Stimulated activated CD4-positive, alpha-beta T cell treated with anti-CD3 and anti-CD28 coated beads, Interleukin-12 subunit alpha, Interleukin-12 subunit beta, amount 100 ng/mL, for 24 hours (primary cell): ENCODE measurements at places on chromosomes 5 and 9.

DNA sequence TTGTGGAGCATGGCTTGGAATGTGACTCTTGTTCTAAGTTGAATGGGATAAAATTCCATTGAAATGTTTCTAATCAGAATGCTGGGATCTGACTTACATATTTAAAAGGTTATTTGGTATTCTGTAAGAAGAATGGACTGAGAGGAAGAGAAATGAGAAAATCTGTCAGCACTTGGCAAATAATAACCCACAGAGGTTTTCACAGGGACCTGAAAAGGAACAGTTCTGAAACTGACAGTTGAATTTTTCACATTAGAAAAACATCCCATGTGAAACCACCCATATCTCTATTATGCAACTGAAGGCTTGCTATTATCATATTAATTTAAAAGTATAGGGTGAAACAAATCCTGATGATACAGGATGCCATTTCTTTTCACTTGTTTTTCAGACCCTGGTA lies 302.7 kb downstream of the EPB41L4A start:
- DNase-seq, result no peak

DNA sequence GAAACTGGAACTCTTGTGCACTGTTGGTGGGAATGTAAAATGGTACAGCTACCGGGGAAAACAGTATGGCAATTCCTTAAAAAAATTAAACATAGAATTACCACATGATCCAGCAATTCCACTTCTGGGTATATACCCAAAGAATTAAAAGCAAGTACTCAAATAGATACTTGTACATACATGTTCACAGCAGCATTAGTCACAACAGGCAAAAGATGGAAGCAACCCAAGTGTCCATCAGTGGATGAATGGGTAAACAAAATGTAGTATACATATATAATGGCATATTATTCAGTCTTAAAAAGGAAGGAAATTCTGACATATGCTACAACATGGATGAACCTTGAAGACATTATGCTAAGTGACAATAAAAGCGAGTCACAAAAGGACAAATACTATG lies 7.4 kb upstream of the SLC22A5 start:
- no peak for DNase-seq

DNA sequence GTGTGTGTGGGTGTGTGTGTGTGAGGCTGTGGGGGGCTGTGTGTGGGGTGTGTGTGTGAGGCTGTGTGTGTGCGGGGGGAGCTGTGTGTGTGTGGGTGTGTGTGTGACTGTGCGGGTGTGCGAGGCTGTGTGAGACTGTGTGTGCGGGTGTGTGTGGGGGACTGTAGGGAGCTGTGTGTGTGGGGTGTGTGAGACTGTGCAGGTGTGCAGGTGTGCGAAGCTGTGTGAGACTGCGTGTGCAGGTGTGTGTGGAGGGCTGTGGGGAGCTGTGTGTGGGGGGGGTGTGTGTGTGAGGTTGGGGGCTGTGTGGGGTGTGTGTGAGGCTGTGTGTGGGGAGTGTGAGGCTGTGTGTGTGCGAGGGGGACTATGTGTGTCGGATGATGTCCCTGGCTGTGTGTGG lies 23.2 kb downstream of the AHRR start:
- DNase-seq, result no peak

DNA sequence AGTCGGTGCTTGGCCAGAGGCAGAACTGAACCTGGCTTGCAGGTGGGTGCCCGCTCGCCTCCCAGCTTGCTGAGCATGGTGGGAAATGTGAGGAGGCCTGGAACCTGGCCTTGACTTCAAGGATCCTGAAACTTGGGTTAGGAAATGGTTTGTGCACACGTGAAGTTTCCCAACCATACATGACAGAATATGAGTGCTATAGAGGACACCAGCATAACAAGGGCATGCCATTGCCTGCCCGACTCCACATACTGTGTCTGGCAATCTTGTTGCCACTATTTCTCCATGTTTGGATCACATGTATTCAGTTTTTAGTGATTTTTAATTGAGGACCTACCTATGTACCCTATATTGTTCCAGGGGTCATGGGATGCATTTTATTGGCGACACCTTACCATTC lies 177.6 kb upstream of the ANKRD55 start:
- no peak for DNase-seq

GRCh38 chr5:84014966-84015365 lies 294.3 kb upstream of the HAPLN1 start:
- no peak for DNase-seq

DNA sequence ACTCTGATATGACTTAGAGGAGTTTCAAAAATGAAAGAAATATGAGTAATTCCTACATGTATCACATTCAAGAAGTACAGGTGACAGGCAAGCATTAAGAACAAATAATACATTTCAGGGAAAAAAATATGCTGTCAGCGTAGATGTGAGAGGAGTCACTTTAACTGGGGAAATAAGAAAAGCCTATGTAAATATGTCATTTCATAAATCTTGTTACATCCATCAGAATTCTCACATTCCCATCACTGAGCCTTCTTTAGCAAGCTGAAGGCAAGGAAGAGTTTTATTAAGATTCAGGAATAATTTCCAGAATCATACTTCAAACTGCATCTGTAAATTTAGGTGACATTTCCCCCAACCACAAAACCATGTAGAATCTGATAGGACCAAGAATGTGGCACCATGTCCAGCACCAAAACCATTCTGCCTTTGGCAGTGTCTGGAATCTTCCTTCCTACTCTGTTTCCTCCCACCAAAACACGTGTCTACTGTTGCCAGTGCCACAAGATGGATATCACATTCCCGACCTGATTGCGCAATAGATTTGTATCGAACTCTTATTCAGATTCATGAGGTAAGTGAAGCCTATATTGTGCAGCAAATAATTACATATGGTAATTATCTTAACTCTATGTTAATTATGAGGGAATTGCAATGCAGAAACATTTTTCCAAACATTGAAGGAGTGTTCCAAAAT lies 690.9 kb downstream of the ISL1 start:
- DNase-seq, result no peak

GRCh38 chr9:18692268-18692667 lies 218.3 kb downstream of the ADAMTSL1 start:
- DNase-seq, result no peak

- DNase-seq, result no peak
Measured at GRCh38 chr9:83267741-83268140, 204.8 kb upstream of the RASEF start.

DNA sequence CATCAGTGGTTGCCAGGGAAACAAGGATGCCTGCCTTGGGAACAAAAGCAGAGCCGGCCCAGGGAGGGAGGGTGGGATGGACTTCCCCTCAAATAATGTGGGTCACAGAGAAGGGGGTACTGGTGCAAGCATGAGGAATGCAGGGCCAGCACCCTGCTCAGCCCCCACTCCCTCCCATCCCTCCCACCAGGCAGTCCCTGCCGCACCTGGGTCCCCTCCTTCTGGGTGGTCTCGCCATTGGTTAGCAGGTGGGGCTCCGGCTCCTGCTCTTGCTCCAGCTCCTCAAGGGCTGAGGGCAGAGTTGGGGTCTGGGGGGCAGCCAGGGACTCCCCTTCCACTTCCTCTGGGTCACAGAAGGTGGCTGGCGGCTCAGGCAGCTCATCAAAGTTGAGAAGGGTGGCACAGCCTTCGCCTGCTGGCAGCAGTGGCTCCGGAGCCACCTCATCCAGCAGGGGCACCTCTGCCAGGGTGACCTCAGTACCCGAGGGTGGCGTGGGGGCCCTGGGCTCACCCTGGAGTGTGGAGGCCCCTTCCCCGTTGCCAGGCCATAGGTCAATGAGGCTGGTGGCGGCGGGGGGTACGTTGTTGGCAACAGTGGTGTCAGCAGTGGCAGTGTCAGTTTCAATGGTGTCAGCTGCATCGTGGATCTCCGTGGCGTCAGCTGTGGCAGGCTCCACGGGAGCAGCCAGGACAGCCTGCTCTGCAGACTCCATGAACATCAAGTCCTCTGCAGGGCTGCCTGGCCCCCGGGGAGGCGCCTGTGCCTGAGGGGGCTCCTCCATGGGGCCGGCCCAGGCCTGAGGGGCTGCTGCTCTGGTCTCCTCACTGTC lies 11.5 kb downstream of the PRR7 start:
- no peak for DNase-seq

DNA sequence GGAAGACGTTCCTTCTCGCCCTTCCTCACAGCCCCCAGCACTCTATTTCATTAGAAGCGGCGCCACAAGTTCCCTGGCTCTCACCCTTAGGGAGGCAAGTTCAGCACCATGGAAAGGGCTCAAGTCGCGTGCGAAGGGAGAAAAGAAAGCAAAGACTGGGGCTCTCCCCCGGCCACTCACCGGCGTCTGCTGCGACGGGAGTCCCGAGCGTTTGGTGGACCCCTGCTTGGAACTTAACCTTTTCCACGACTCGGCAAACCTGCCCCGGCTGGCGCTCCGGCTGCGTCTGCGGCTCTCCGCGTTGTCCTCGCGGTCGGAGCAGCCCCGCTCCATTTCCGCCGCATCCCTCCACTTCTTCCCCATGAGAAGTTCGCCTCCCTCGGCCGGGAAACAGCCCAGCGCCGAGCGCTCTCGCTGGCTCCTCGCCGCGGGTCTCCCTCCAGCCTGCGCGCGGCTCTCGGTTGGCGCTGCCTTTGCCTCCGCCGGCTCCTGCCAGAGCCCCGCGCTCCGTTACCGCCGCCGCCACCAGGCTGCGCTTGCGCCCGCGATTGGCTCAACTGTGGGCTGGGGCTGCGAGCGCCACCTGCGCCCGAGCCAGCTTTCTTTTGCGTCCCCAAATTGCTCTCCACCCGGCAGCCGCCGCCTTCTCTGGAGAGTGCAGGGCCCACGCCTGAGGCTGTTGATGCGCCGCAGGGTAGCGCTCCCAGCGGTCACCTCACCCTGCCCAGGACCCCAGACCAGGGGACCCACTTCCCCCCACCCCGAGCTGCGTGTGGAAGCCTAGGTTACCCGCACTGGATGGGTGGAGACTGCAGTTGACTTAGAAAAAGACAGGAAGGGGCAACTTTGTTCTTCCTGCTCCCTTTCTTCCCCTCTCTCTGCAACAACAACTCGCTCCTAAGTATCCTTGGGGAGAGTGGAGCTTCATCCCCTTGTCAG lies 321.6 kb downstream of the CEMIP2 start:
- DNase-seq, result peak; percentile 22

GRCh38 chr9:129141066-129142041 lies 30.1 kb downstream of the PTPA start:
- DNase-seq, result no peak

DNA sequence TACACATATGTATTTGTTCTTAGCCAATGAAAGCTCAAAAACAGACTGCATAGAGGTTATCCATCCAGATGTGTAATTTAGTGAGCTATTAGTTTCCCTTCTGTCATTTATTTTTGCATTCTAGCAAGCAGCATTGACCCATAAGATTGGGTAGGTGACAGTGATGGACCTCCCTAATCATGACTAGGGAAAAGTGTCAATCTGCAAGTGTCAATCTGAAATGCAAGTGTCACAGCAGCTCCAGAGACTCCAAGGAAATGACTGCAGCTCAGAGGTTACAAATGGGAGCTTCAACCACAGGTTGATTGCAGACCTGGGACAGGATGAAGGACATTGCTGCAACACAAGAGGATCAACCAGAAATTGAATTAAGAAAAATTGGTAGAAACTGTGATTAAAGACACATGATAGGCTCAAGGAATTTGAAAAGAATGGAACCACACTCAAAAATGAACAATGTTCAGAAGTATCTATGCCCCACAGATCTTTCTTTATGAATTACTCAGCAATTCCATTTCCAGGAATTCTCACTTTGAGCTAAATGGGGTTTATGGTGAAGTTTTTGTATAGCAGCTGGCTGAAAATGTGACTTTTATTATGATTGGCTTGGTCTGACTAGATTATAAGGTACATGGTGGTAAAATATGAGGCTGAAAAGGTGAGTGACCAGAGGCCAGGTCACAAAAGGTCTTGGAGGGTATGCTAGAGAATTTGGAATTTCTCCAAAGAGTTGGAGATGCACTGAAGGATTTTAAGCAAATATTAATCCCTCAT lies 59.6 kb upstream of the HTR4 start:
- no peak for DNase-seq

DNA sequence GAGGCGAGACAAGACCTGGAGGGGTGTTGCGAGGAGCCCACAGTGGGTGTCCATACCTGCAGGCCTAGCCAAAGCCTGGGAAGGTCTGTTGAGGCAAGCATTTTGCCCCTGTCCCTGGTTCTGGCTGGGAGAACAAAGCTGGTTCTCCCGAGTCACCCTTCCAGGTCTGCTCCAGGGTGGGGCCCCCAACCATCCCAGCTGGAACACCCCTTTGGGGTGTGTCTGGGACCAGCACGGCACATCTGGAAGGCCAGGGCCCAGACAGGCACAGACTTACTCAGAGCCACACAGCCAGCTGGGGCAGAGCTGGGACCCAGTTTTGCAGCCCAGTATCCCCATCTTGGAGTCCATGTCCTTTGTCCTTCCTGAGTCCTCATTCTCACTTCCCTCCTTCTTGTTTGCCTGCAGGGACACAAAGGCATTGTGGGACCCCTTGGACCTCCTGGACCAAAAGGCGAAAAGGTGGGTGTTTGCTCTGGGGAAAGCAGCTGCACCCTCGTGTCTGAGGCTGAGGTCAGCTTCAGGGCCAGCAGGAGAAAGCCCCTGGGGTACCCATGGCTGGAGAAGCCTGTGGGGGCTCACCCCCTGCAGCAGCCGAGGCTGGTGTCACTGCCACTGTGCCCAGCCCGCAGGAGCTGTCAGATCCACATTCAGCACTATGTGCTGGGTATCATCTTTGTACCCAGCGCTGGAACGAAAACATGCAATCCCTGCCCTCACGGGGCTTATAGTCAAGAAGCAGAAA lies 38.4 kb upstream of the ORM1 start:
- DNase-seq, result no peak

GRCh38 chr5:40828021-40828631 lies 6.9 kb downstream of the RPL37 start:
- DNase-seq, result no peak

DNA sequence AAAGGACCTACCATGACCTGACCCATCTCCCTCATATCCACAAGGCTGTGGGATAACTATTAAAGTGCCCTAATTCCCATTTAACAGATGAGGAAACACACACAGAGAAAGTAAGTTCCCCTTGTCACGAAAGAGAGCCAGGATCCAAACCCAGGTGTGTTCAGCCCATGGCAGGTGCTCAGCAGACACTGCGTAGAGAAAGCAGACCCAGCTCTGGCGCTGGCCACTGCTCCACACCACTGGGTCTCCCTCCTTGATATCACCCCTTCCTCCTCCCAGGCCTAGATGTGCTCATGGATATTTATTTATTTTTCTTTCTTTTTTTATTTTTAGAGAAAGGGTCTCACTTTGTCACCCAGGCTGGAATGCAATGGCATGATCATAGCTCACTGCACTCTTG lies 24.0 kb upstream of the CORO2A start:
- no peak for DNase-seq

GRCh38 chr9:72755836-72756235 lies 197.0 kb downstream of the ALDH1A1 start:
- DNase-seq, result no peak
